Aorta (tissue), 5 donors: ENCODE measurements at places on chromosomes 2 and 18. TPM values are rescaled to one million over a fixed set of nuclear protein-coding genes. Genes with fewer than 3 reads are reported as not detected.

GRCh38 chr2:216373896-216374295, 1.6 kb upstream of the MARCHF4 start:
- no peaks in the 10 kb centered on the region for H3K36me3 ChIP-seq
- H3K4me1 ChIP-seq, result no peaks in the 10 kb centered on the region
- H3K4me3 ChIP-seq, result no peak overlapping the region
- no peak overlapping the region for H3K27ac ChIP-seq
- peaks cover 3% of the 10 kb centered on the region for H3K27me3 ChIP-seq
- no peak for DNase-seq

DNA sequence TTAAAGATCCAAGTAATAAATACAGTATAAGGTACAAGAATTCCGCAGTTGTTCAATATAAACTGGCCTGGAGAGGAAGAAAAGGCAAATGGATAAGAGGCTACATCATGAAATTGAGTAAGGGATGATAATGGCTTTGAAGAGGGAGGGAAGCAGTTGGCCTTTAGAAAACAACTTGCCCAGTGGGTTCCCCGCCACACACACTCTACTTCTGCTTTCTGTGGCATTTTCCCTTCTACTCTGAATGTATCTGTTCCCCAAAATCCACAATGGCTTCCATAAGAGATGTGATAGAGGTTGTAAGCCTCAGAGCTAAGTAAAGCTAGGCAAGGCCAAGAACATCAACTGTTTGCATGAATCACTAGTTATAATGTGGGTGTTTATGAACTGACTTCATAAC, 221.3 kb downstream of the MBD2 start:
- H3K36me3 ChIP-seq, result no peaks in the 10 kb centered on the region
- no peak overlapping the region for H3K27ac ChIP-seq
- H3K4me1 ChIP-seq, result no peaks in the 10 kb centered on the region
- no peak for DNase-seq

DNA sequence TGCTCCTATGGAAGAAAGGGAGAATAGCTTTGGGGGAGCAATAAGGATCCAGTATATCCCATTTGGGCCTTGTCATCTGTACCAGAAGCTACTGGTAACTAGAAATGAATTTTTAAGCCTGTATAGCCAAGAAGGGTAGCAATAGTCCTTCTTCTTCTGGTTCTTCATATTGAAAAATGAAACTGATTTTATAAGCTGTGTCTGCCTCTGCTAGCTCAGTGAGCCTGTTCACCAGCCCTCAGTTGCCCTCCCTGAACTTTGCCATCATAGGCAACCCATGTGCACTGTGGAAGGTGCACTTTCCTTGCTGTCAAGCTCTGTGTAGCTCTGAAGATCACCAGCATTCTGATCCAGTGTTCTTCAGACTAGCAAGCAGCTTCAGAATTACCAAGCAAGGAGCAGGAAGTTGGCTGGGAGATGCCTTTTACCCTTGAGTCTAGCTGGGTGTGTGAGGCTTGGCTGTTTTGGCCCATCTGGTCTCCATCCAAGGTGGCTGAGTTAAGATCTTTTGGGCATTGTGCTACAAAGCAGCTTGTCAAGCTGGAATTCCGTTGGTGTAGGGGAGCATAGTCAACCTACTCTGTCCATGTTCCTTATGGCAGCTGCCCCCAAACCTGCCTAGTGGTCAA, 55.8 kb upstream of the MGAT5 start:
- no peak overlapping the region for H3K27ac ChIP-seq
- H3K4me3 ChIP-seq, result no peak overlapping the region
- DNase-seq, result no peak

GRCh38 chr2:84652431-84652830, 136.1 kb downstream of the DNAH6 start:
- DNase-seq, result no peak
- H3K4me1 ChIP-seq, result no peaks in the 10 kb centered on the region
- H3K27me3 ChIP-seq, result no peaks in the 10 kb centered on the region

GRCh38 chr2:213232649-213233437, 51.4 kb upstream of the SPAG16 start:
- H3K4me1 ChIP-seq, result peaks cover 3% of the 10 kb centered on the region
- no peak for DNase-seq
- no peak overlapping the region for H3K4me3 ChIP-seq
- no peak overlapping the region for H3K27ac ChIP-seq
- H3K27me3 ChIP-seq, result peaks cover 2% of the 10 kb centered on the region
- no peaks in the 10 kb centered on the region for H3K36me3 ChIP-seq

The LAMA1 gene
- total RNA-seq, result 0.78 TPM

The DYNAP gene
- not detected for total RNA-seq

The GPBAR1 gene
- 1.6 TPM for total RNA-seq

The KIF3C gene
- 20.7 TPM for total RNA-seq

The KIF5C gene
- total RNA-seq, result 3.4 TPM
